ENCODE measurements at places on chromosomes 6 and 20. TPM values are rescaled to one million over a fixed set of nuclear protein-coding genes. Genes with fewer than 3 reads are reported as not detected.

DNA sequence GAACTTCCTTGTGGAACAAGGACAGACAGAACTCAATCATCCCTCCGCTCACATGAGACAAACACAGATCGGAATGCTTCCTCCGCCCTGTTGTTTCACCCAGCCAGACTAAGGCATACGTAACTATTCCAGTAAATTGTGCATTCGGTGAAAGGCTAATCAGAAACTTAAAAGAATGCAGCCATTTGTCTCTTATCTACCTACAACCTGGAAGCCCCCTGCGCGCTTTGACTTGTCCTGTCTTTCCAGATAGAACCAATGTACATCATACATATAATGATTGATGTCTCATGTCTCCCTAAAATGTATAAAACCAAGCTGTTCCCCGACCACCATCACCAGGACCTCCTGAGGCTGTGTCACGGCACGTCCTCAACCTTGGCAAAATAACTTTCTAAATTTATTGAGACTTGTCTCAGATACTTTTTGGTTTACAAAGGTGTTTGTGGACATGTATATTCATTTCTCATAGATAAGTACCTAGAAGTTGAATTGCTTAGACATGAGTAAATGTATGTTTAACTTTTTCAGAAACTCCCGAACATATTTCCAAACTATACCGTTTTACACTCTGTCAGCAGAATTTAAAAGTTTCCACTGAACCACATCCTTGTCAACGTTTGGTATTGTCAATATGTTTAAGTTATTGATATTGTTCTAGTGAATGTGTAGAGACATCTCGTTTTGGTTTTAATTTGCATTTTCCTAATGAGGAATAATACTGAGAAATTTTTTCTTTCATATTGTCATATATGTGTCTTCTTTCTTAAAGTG lies 197.6 kb upstream of the THBS2 start:
- DNase-seq: no peak

GRCh38 chr6:130009146-130009545 lies 9.2 kb upstream of the L3MBTL3 start:
- DNase-seq: no peak

DNA sequence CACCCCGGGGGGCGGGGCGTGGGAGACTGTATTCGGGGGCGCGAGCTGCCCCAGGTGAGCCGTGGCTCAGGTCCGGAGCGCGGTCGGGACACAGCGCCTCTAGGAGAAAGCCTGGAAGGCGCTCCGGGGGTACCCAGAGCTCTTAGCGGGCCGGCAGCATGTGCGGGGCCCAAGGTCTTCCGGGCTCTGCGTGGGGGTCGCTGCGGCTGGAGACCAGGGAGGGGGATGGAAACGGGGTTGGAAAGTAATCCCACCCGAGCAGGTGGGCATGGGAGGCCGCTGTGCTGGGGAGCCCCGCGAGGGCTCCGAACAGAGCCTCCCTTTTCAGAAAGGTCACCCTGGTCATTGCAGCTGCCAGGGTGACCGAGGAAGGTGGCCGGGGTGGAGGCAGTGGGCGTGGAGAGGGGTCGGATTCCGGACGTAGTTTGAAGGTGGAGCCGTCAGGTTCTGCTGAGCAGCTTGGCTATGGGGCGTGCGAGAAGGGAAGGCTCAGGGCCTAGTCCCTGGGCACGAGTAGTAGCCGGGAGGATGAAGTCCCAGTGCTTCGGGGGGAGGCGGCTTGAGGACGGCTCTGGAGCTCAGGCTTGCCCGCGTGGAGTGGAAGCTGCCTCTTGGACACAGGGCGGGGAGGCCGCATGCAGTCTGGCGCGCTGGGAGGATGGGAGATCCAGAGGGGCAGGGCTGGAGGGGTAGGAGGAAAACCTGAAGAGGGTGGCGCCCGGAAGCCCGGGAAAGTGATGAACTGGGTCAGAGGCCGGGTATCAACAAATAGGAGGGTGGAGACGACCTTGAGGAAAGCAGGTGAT lies at the start of gene SIRT5:
Gene SIRT5, plus strand, starts transcription at position 31 of the 806 bp plus-strand sequence. CDS start 9,510 bp downstream, outside the sequence.
- DNase-seq: peak; percentile 91

- no peak for DNase-seq
Observed at GRCh38 chr20:60250251-60250650, 292.0 kb downstream of the CDH26 start.

GRCh38 chr20:61055180-61056010 lies 196.7 kb upstream of the CDH4 start:
- no peak for DNase-seq

GRCh38 chr6:107308677-107309076 lies 150.7 kb downstream of the PDSS2 start:
- no peak for DNase-seq

Gene DEF6
- total RNA-seq: 9.9 TPM

GRCh38 chr20:46767127-46767761 lies 57.8 kb downstream of the SLC2A10 start:
- no peak for DNase-seq

GRCh38 chr20:7908905-7909304 lies 31.4 kb downstream of the HAO1 start:
- DNase-seq: no peak

- DNase-seq: no peak
Observed at GRCh38 chr6:84151669-84152068, 75.8 kb downstream of the CEP162 start.

- peak; percentile 88 for DNase-seq
Observed at GRCh38 chr20:17556837-17557674, 12.8 kb upstream of the DSTN start.

Gene OTOR
- total RNA-seq: not detected

Gene FNDC1
- total RNA-seq: 2.5 TPM

DNA sequence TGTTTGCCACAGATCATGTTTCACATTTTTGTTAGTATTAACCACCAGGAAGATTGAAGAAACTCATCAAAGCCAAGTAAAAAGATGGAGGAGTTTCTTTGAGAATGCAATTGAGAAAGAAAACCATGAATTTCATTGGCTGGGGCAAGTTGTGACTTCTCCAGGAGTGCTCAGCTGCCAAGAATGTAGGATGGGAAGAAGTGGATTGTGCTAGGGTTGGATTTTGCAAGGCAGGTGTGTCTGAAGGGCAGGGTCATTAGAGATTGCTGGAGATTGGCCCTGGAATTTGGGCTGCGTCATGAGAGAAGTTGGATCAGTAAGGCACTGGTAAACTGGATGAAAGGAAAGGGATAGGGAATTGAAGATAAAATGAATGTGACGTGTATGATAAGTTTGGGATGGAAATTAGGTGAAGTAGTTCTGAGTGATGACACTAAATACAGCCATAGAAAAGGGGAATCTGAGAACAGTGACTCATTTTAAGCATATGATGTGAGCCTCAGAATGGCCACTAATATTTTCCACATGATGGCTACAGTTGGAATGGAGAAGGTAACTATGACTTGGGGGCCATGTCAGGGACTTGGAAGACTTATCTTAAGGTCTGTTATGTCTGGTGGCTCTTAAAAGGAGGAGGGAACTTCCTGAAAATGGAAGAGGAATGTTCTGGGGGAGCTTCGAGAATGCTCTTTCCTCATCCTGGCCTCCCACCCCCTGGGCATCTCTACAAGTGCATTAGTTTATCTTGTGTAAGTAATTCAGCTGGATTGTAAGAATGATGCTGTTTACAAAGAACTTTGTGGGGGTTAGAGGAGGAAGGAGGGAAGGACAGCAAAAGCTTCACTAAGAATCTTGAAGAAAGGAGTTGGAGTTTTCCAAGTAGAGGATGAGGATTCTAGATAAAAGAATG lies 27.8 kb upstream of the ERVFRD-1 start:
- DNase-seq: no peak

Gene PARD6B
- total RNA-seq: 2.6 TPM

Gene COX7A2
- 312 TPM for total RNA-seq

DNA sequence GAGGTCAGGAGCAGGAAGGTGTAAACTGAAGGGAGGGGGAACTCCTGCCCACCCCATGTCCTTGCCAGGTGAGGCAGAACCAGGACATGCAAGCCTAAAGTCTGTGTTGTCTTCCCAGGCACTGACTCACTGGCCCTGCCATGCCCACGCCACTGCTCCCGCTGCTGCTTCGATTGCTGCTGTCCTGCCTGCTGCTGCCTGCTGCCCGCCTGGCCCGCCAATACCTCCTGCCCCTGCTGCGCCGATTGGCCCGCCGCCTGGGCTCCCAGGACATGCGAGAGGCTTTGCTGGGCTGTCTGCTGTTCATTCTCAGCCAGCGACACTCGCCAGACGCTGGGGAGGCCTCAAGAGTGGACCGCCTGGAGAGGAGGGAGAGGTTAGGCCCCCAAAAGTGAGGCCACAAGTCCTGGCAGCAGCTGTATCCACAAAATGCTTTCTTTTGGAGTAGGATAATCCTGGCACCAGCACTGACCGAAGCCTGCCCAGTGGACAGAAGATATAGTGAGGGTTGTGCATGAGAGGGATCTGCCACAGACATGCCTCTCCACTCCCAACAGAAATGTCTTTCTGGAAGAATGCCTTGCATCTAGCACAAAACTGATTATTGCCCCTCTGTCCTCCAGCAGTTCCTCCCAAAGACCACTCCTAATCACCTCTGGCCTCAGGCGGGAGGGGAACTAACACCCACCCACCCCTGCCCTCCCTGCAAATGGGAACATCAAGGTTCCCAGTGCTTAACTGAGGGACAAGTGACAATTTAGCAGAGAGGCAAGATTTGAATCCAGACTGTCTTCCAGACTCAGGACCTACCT lies 812 bp downstream of the MYMX start:
- peak; percentile 85 for DNase-seq

Measured in aorta (tissue), 5 donors.